Activated T-cell treated with anti-CD3 and anti-CD28 coated beads, Interleukin-2, amount 50 U/mL, for 1 hour (primary cell): ENCODE measurements at places on chromosomes 7 and 10.

DNA sequence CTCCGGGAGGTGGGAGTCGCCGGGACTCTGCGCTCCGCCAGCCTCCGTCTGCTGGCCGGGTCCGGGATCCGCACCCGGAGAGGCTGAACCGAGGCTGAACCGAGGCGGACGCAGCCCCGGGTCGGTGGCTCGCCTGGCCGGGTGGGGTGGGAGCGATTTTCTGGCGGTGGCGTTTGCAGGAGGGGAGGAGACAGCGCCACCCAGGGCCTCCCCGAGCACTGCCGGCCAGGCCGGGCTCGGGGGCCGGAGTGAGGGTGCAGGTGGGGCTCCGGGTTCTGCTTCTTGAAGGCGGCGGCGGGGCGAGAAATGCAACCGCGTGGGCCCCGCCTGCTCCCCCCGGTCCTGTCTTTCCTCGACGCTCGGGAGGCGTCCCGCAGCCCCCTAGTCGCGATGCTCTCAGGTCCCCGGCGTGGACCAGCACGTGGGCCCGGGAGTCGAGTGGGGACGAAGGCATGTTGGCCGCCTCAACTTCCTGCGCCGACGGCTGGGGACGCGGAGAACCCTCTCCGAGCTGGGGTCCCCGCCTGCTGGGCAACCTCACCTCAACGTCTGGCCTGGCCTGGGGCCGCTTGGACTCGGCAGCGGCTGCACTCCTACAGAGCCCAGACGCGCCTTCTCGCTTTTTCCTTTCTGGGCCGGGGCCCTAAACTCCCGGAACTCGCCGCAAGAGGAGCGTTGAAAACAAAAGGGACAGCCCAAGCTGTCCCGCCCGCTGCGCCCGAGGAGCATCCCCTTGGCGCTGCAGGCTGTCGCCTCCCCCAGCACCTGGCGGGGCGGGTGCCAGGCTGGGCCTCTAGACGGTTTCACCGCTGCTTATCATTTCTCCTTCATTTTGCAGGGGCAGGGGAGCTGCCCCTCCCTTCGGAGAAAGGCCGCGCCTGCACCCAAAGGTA is 25.2 kb upstream of the VAX1 start:
- no peak for DNase-seq

DNA sequence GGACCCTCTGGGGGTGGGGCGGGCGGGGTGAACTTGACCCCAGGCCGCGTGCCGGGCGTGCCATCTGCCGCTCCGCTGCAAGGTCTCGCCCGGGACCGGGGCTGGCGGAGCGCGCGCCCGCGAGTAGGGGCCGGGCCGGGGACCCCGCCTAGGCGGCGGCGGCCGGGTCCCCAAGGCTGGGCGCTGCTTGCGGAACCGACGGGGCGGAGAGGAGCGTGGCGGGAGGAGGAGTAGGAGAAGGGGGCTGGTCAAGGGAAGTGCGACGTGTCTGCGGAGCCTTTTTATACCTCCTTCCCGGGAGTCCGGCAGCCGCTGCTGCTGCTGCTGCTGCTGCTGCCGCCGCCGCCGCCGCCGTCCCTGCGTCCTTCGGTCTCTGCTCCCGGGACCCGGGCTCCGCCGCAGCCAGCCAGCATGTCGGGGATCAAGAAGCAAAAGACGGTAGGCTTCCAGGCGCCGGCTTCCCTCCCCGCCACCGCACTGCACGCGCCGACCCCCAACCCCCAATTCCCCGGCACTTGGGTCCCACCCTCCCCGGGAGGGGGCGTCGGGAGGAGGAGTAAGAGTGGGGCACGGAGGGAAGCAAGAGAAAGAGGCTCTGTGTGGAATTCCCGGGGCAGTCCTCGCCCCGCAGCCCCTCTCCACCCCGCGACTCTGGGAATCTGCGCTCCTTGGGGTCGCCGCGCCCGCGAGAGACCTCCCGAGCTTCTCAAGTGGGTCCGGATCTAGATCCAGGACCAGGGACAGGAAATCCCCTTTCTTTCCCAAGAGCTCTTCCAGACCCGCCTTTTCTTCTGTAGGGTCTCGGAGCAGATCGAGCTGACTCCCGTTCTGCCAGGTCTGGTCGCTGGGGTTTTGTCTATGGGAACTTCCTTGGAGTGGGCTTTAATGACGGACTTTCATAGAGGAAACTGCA is at the start of gene PAPSS2:
PAPSS2 (plus strand) TSS at position 308 of the 913 bp plus-strand sequence; CDS start at position 412, 104 bp downstream.
- DNase-seq, result peak; percentile 27

GRCh38 chr10:78511324-78512204 is 477.9 kb downstream of the RPS24 start:
- DNase-seq, result no peak

DNA sequence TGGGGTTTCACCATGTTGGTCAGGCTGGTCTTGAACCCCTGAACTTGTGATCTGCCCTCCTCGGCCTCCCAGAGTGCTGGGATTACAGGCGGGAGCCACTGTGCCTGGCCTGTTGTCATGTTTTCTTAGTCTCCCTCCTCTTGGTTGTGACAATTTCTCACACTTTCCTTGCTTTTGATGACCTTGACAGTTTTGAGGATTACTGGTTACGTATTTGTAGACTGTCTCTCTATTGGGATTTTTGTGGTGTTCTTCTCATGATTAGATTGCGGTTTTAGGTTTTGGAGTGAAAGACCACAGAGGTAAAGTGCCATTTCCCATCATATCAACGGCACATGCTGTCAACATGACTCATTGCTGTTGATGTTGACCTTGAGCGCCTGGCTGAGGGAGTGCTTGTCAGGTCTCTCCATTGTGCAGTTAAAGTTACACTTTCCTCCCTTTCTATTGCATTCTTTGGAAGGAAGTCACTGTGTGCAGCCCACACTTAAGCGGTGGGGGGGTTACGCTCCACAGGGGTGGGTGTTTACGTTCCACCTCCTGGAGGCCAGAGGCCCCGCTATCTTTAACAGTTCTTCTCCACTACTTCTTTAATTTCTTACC is 10.8 kb downstream of the NEURL1 start:
- peak; percentile 24 for DNase-seq

DNA sequence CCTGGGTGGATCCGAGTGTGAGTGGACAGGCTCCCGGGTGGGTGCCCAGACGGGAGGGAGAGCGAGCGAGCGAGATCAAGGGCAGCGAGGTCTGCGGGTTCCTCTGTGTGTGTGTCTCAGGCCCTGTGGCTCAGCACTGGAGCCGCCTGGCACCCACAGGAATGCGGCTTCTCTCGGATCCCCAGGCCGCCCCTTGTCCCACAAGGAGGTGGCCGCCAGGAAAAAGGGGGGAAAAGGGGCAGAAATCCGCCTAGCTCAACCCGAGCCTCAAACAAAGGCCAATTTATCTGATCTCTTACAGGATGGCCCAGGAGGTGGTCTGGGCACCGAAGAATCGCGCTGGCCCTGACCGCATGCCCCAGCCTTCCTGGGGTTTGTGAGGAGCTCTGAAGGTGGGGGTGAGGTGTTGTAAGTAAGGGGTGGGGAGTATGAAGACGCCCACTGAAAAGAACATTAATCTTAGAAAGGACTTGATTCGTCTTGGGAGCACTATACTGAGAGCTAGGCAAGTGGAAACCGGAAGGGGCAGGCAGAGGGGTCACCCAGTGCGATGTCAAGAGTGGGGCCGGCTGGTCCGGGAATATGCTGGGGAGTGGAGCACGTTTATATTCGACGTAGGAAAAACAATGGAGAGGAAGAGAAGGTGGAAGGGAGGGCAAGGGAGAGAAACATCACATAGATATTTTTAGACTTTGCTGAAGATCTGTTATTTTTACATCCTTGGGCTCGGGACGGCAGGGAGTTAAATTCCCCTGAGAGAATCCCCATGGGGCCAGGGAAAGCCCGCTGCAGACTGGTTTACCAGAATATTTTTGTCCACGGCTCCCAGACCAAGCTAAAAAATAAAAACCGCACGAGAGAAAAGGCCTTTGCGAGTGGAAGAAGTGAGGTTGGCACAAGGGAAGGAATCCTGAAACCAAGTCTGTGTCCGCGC is 7.2 kb downstream of the DLX5 start:
- no peak for DNase-seq

- no peak for DNase-seq
Observed at GRCh38 chr7:104529567-104529966, 201.2 kb downstream of the LHFPL3 start.

DNA sequence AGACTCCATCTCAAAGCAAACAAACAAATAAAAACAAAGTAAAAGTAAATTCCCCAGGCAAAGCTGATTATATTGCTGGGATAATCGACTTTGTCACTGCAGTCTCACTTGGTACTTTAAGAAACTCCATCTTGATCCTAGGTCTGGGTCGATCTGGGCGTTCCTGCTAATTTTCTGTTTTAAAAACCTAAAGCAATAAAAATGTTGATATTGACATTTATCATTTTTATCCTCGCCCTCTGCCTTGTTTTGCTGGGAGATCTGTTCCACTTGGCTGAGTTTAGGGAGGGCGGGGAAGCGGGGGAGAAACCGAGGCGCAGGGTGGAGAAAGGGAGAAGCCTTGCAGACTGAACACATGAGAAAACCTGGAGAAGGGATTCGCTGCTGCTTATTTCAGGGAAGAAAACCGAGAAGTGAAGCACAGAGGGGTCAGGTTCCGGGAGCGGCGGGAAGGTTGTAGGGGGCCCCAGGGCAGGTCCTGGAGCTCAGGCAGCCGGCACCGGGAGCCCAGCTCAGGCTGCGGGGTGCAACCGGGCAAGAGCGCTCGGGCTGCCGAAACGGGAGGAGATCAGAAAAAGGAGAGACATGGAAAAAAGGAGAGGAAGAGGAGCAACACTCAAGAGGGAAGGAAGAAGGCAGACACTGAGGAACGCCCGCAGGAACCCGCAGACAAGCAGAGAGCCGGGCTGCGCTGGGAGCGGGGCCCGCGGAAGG is 27.3 kb upstream of the KMT2C start:
- DNase-seq, result no peak

GRCh38 chr7:101804967-101805366 is 12.5 kb upstream of the CUX1 start:
- no peak for DNase-seq

- no peak for DNase-seq
Observed at GRCh38 chr10:64038107-64038506, 516.9 kb downstream of the REEP3 start.

- DNase-seq, result no peak
Observed at GRCh38 chr10:33098951-33099663, 141.1 kb upstream of the ITGB1 start.

DNA sequence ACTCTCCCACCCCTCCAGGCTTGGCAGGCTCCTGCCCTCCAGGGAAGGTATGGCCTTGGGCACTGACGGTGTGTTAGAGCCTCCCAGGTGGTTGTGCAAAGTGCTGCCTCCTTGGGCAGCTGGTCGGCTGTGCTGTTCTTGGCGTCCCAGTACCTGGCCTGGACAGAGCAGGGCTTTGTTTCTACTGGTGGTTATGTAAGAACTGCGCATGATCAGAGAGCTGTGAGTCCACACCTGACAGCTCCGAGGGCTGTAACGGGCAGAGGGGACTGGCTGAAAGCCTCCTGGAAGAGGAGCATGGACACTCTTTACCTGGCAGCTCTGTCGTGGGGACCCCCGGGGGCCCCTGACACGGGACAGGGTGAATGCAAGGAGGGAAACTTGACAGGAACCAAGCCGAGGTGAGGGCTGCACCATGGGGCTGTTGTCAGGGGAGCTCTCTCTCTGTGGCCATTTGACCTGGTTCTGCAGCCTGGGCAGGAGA is 3.1 kb upstream of the SFRP5 start:
- DNase-seq, result no peak

DNA sequence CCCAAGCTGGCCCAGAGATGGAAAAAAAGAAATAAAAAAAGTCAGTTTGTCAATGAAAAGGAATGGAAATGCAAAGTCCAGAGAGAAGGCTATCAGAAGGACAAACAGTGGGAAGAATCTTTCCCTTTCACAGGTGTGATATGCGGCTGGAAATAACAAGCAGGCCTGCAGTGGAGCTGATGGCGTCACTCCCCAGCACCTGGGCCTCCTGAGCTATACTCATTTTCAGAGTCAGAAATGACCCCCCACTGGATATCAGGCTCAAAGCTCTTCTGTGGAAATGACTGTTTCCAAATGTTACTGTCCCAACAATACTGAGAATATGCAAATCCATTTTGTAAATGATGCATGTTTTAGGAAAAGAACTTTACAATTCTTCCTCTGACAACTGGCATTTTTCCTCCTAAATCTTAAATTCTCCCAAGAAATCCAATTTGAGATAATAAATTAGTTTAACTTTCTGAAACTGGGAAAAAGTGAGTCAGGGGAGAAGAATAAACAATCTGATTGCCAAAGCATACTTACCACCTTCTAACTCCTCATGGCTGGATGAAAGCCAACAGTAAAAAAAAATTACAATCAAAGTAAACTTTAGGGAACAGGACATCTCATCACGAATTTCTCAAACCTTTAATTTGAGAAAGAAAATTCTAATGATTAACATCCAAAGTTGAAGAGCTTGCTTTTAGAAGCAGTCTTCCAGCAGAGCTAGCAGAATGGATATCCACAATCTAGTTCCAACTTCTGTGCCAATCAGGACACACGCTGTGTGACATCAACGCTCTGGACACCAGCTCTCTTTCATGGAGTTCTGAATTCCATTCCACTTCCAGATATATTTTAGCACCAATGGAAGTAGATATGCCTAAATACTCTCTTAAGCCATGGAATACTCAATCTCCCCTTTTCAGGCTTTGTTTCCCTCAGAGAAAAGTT is 5.3 kb upstream of the CUZD1 start:
- no peak for DNase-seq

DNA sequence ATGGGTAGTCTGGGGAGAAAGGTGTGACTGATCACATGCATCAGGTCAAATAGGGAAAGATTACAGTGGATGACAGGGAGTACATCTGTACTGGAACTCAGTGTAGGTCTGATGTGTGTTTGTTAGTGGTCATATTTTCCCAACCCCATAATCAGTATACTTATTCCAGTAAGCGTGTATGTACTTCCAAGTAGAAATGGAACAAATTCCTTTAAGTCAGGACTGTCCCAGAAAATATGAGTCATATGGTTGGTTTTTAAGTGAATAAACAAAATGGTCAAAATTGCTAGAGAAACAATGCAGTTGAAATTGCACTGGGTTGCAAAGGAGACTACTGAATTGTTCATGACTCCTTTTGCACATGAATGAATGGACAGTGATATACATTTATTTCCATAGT is 118.8 kb upstream of the MYO3A start:
- DNase-seq, result no peak

- no peak for DNase-seq
Observed at GRCh38 chr7:134941185-134941900, 45.0 kb upstream of the AGBL3 start.

GRCh38 chr7:87474533-87475358 is 734 bp downstream of the ABCB4 start:
- no peak for DNase-seq

GRCh38 chr7:39921506-39922175 is 28.4 kb upstream of the CDK13 start:
- DNase-seq, result no peak

- no peak for DNase-seq
Observed at GRCh38 chr7:116041615-116042014, 11.1 kb upstream of the TFEC start.

DNA sequence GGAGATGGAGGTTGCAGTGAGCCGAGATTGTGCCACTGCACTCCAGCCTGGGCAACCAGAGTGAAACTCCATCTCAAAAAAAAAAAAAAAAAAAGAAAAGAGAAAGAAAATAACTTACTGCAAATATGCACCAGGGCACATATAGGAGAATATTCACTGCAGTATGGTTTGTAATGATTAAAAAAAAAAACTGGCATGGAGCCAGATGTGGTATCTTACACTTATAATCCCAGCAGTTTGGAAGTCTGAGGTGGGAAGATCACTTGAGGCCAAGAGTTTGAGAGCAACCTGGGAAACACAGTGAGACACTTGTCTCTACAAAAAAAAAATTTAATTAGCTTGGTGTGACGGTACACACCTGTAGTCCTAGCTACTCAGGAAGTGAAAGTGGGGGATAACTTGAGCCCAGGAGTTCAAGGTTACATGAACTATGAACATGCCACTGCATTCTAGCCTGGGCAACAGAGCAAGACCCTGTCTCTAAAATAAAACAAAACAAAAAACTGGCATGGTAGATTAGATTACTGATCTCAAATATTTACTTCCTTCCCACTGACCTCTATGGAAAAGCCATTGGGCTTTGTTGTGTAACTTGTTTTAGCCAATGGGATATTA is 85.6 kb downstream of the MICU1 start:
- no peak for DNase-seq
